ENCODE measurements at places on chromosomes 13 and 19.
A peak's percentile ranks its signal among the peaks of the same experiment; 100 is the strongest.

GRCh38 chr19:14772467-14772866, 5.9 kb downstream of the ADGRE2 start:
- DNase-seq: no peak

GRCh38 chr13:40672765-40673397, 6.4 kb upstream of the FOXO1 start:
- no peak for DNase-seq

GRCh38 chr19:38337360-38337653, 1.7 kb downstream of the CATSPERG start:
- DNase-seq: no peak

- DNase-seq: no peak
These were observed 303.3 kb downstream of the POU4F1 start for GRCh38 chr13:78299832-78300623.

DNA sequence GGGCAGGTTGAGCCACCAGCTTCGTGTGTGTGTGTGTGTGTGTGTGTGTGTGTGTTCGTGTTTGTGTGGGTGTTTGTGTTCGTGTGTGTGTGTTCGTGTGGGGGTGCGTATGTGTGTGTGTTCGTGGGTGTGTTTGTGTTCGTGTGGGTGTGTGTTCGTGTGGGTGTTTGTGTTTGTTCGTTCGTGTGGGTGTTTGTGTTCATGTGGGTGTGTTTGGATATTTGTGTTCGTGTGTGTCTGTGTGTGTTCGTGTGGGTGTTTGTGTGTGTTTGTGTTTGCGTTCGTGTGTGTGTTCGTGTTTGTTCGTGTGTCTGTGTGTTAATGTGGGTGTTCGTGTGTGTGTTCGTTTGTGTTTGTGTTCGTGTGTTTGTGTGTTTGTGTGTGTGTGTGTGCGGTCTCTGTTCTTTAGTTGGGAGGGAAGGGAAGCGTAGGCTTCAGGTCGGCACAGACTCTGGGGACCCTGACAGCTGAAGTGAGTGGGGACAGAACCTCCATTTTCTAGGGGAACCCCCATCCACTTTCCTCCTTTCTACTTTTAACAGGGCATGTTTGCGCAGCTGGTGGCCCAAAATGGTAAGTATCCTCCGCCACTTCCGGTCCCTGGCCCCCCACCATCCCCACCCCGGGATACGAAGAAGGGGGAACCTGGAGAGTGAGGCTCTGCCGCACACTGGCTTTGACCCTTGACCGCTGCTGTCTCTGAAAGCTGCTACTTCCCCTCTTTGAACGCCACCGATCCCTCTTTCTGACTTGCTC, 1.6 kb downstream of the TNFSF9 start:
- DNase-seq: peak; percentile 46

DNA sequence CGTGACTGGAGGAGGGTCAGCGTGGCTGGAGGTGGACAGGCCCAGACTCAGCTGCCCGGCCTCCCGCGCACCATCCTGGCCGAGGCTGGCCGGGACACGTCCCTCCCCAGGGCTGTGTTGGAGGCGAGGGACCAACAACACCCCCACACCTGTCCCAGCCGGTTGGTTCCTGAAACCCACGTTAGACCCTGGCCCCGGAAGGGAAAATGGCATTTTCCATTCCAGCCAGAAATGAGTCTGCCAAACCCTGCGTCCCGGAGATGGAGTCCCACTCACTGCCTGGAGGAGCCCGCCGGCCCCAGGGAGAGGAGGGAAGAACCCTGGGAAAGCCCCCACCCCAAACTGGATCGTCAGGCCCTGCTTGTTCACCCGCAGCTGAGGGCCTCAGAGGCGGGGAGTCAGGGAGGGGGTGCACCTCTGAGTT, 4.8 kb upstream of the WDR18 start:
- DNase-seq: no peak

DNA sequence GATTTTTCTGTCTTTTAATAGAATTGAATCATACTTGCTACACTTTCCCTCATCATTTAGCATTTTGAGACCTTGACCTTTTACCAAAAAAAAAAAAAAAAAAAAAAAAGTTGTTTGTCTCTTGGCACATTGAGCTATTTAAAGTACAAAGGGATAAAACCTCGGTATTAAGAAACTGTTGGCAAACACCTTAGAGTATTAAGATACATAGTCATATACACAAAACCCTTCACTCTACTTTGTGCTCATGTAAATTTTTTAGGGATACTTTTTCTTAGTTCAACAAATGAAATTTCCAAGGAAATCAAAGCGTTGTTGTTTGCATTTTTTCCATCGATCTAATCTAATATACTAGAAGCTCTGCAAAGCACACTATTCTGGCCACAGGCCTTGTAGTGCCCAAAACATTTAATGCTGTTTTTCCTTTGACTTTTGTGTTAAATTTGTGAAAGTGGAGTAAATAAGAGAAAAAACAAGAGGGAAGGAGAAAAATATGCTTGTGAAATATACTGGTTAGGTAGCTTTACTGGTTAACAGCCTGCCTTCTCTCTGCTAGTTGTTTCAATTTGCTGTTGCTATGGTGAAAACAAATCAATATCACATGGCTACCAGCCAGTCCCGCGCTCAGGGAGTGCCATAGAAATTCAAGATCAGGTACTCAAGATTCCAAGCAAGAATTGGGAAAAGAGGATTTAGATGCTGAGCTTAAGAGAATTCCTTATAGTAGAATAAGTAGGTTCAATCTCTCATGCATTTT, 2.6 kb downstream of the MBNL2 start:
- DNase-seq: no peak

GRCh38 chr19:2273356-2274184, 8.4 kb downstream of the PEAK3 start:
- peak; percentile 83 for DNase-seq

Data from frontal cortex (tissue), 4 donors.